Hematopoietic multipotent progenitor cell treated with erythropoietin and hydrocortisone succinate and interleukin-3 and kit ligand, for 4 days (in vitro differentiated cells): ENCODE measurements at places on chromosomes 16 and 17.

DNA sequence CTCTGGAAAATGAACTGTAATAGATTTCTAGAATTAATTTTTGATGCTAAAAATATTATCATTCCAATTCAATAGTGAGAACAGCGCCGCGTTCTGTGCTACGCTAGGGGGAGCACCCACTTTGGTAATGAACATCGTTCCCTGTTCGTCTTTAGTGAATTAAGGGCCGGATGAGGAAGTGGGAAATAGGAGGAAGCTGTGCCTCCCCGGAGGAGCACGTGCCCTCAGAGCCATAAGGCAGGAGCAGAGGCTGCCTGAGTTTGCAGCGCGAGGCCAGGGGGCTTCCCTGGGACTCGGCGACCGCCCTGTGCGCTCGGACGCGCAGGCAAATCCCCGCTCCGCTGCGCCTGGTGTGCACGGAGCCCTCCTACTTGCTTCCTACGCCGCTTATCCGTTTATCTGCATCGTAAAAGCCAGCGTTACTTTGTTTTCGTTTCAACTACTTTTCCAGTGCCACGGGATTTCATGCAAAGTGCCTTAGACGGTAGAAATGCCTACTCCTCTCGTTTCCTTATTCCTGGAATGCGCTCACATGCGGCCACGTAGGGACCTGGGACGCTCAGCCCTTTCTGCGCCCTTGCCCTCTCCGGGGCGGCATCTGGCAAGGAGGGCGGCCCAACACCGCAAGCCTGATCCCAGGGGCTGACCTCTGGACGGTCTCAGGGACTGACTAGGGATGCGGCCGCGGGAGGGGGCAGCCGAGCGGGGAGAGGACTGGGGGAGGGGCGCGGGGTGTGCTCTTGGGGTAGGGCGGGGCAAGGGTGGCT is 76.4 kb downstream of the KCNJ12 start:
- peak; percentile 92 for DNase-seq

GRCh38 chr16:1890708-1891050 is 18.7 kb upstream of the MEIOB start:
- DNase-seq, result no peak

DNA sequence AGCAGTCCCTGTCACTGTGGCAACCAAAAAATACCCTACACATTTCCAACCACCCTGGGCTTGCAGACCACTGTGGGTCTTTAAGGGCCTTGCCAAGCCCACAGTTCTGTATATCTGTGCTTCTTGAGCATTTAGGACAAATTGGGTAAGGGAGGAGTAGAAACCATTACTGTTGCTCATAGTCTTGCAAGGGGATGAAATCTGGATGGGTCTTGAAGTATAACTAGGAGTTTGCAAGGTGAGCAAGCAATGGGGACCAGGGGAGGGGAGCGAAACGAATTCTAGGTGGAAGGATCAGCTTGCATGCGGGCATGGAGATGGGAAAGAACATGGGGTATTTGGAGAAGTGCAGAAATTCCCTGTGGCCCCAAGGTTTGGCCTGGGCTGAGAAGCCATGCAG is 202.9 kb downstream of the RAB11FIP4 start:
- DNase-seq, result no peak

GRCh38 chr17:27153005-27153404 is 140.9 kb upstream of the WSB1 start:
- DNase-seq, result no peak

GRCh38 chr16:89562939-89563338 is 2.5 kb downstream of the RPL13 start:
- no peak for DNase-seq

DNA sequence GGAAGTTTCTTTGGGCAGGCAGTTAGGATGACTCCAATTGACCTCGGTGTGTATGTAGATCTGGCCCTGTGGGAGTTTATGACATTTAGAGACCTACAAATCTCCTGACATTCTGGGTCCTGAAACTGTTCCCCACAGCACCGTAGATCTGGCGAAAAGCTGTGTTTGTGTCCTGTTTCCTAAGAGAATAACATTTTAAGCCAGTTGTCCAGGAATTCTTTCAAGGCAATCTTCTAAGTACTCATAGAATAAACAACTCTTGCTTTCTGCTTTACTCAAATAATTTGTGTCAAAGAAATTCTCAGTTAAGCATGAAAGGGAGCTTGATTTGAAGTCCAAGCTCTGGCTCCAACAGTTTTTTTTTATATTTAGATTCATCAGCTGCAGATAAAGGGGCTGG is 78.5 kb upstream of the ELAC2 start:
- DNase-seq, result no peak

DNA sequence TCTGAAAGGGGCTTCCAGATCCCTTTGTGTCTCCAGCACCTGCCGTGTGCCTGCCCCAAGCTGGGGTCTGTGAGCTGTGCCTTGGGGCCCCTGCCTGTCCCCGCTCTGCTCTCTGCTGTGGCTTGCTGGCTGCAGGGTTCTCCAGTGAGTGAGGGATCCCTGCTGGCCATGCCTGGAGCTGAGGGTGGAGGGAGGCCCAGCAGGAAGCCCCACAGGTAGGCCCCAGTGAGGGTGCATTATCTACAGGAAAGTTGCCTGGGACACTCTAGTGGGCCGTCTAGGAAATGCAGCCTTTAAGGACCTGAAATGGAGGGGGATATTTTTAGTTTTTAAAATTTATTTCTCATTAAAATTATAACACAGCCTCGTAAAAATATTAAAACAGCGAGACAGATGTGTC is 50.9 kb downstream of the JPH3 start:
- DNase-seq, result peak; percentile 38

- DNase-seq, result no peak
These were observed 53.4 kb upstream of the NKD1 start for GRCh38 chr16:50494501-50495491.

- no peak for DNase-seq
These were observed 13.0 kb upstream of the MPHOSPH6 start for GRCh38 chr16:82183004-82183397.

DNA sequence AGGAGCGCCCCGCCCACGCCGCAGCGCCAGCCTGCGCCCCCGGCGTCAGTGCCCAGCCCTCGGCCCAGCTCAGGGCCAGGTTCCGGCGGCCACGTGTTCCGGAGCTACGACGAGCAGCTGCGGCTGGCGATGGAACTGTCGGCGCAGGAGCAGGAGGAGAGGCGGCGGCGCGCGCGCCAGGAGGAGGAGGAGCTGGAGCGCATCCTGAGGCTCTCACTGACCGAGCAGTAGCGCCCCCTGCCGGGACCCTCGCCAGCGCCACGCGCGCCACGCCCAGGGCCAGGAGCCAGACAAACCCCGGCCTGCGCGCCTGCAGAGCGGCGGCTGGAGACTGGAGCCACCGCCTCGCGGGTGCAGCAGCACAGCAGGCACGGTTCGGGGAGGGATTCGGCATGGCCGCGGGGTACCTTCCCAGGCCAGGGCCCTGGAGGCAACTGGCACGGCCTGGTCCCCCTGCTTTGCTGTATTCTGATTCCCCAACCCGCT is 9.3 kb downstream of the CORO6 start:
- DNase-seq, result peak; percentile 96

DNA sequence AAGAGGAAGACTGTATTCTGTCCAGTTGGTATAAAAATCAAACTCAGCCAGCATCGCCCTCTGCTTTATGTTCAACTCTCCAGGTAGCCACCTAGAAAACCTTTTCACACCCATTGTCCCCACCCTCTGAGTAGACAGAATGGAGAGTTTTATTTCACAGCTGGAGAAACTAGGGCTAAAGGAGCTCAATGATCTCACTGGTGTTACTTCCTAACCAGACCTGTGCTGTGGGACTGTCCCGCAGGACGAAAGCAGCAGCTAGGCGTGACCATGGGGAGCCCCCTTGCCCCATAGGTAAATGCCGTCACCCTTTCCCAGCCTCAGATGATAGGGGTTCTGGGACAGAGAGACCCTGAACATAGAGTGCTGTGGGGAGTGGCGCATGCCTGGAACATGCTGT is 67.7 kb downstream of the CYLD start:
- DNase-seq, result no peak

DNA sequence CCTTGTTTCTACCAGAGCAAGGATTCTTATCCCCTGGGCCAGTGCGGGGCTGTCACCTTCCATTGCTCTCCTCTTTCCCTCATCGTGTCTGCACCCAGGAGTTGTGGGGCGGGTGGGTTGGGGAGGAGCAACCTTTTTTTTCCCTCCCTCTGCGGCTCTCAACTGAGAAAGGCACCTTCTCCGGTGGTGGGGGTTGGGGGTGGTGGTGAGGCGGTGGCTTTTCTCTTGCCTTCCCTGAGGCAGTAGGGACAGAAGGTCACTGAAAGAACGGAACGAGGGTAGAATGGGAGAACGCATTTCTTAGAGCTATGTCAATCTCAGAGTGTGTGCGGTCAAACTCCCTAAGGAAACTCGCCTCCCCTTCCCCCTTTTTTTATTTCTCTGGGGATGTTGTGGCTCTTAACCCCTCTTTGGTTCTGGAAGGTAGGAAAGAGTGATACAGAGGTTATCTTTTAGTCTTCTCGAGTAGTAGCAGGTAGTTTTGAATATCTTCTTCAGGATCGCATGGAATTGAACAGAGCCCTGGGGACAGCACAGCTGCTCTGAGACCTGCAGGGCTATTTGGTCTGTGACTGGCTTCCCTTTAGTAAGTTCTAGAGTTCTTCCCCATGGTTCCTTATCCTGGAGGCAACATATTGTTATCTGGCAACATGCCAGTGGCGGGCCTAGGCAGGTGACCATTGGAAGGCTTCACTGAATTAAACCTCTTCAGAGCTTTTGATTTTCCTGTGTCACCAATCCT is 994 bp downstream of the CLTC start:
- DNase-seq, result peak; percentile 82

GRCh38 chr16:61575617-61576016 is 460.6 kb downstream of the CDH8 start:
- no peak for DNase-seq

DNA sequence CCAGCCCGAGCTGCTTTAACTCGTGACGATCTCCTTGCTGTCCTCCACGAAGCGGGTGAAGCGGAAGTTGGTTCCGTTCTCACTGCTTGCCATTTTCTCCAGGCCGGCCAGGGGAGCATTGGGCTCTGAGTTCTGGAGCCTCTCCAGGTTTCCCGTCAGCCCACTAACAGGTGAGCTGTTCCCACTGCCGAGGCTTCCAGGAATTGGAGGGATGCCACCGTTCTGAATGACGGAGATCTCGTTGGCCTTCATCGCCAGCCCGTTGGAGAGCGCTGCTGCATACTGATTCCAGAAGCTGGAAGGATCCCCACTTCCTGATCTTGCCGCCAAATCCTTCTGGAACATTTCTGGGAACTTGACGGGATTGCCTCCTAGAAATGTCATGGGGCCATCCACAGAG is 14.0 kb downstream of the SALL1 start:
- DNase-seq, result no peak

DNA sequence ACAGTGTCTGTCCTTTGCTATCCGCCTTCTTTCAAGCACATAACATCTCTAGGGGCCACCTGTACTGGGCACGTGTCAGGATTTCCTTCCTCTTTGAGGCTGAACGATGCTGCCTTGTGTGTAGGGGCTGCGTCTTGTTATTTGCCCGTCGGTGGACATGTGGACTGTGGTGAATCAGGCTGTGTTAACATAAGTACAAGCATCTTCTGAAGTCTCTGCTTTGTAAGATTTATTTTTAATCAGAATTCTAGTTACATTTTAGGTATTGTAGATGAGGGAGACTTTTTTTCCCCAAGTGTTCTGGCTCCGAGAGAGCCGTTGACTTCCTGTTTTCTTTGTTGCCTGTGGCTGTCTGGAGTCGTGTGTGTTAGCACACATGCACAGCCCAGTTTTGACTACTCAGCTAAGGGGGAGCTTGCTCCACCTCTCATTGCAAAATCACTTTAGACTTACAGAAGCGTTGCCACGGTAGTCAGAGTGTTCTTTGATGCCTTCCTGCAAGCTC is 26.1 kb downstream of the SPG7 start:
- DNase-seq, result peak; percentile 90

GRCh38 chr17:9235346-9235745 is 214.0 kb downstream of the NTN1 start:
- no peak for DNase-seq

- peak; percentile 69 for DNase-seq
These were observed 615 bp downstream of the PHKG2 start for GRCh38 chr16:30748634-30749445.

GRCh38 chr17:14318109-14318917 is 17.4 kb downstream of the HS3ST3B1 start:
- DNase-seq, result no peak

DNA sequence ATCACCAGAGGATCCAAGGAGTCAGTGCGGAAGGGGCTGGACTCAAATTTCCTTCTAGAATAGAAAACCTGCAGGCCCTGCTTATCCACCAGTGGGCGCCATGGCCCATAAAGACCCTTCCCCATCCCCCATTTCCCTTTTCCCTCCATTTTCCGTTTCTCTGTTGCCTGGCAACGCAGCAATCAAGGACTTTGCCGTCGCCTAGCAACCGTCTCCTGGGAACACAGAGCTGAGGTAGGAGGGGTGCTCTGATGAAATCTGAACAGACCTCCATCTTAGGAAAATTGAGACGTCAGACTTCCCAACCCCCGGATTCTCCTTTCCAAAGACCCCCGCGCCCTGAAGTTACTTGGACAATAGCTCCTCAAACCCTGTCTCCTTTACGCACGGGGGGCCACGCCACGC is 5.7 kb downstream of the DLG4 start:
- DNase-seq, result peak; percentile 91

DNA sequence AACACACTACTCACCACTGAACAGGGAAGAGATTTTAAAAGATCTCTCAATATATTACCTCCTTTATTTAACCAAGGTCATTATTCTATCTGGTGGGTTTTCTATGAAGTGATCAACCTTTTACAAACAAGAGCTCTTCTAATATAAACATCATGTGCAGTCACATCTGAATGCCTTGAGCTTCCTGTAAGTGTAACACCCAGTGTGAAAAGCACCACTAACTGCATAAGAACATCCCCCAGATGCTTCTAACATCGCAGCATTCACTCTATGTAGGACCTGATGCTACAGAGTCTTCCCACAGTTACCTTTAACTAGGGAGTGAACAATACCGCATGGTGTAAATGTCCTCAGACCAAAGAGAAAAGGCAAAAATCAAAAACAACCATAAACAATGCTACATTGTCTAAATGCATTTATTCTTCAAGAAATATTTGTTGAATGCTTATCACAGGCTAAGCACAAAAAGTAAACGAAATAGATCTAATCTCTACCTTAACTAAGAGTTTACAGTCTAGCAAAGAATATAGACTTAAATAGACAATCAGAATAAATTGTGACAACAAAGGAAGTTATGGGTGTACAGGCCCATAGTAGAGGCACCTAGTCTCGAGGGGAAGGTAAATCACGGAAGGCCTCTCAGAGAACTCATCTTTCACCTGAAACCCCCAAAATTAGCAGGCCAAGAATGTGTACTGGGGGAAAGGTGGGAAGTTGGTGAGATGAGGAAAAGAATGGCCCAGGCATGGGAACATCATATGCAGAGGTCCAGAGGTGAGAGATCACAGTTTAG is 16.2 kb downstream of the SKAP1 start:
- no peak for DNase-seq

- DNase-seq, result no peak
These were observed at the start of gene UNC45B for GRCh38 chr17:35147375-35147905. TSS of gene UNC45B (plus strand) at chr17:35147817. CDS start at chr17:35148264, 447 bp downstream.

- DNase-seq, result no peak
These were observed 72.8 kb downstream of the MYH11 start for GRCh38 chr16:15783985-15784384.

DNA sequence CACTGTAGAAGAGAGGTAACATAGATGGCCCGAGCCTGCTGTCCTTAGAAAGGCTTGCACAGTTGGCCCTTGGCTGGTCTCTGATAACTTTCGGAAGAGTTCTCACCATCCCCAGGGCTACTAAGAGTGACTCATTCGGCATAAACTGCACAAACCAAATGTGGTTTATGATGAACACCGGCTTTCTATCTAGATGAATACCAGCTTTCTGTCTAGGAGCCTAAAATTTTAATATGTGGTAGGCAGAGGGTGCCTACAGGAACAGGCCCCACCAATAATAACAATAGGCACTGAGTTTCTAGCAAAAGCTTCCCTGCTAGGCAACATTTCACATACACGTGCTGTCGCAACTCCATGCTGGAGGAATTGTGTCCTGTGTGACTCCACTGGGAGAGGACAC is 15.4 kb downstream of the CNOT1 start:
- no peak for DNase-seq
